ENCODE measurements at places on chromosomes 2 and 18.

DNA sequence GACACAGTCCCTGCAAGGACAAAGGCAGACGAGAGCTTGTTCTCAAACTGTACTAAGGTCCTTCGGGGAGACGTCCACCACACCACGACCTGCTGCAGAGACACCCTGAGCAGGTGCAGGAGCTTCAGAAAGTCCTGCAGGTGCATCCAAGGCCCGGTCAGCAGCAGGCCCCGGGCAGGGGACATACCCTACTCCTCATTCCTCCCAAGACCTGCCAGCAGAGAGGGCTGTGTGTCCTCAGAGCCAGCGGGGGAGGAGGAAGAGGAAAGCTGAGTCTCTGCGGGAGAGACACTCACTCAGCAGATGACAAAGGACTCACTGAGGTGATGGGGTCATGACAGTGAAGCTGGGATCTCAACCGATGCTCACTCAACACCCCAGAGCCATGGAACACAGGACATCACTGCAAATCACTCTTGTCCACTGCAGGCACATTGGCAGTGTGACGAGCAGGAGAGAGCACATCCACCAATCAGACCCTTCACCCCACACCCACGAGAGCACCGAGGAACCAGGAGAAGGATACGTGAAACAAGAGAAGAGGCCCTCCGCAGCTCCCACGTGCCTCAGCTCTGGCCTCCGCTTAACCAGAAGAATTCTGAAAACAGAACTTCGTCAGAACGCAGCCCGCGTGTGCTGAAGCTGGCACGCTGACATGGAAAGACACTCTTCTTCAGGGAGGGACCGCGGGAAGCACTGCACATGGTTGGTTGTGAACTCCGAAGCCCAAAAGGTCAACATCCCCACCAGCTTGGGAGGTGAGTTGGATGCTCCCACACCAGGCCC, 9.3 kb downstream of the HDAC4 start:
- DNase-seq: no peak

DNA sequence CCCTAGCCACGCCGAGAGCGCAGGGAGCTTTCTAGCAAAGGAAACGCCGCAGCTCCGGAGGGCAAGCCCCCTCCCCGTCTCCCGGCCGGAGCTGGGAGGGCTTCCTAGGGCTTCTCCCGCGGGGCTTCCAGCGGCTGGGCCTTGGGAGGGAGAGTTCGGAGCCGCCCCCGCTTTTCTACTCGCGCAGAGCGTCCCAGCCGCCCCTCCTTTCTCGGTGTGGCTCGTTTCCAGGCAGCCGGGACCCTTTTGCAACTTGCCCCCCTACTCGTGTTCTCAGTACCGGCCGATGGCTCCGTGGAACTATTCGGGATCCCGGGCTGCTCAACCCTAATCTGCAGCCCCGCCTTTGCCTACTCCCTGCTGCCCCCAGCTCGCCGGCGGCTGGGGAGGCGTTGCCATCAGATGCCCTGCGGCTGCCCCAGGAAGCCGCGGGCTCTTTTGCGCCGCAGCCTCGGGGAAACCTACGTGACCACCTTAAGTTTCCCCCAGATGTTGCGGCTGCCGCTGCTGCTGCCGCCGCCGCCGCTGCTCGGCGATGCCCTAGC, 1.5 kb upstream of the NR4A2 start:
- DNase-seq: peak; percentile 27

- no peak for DNase-seq
Observed at GRCh38 chr2:197675711-197676188, 363 bp upstream of the RFTN2 start.

GRCh38 chr2:234821946-234822475, 129.8 kb upstream of the SH3BP4 start:
- no peak for DNase-seq

DNA sequence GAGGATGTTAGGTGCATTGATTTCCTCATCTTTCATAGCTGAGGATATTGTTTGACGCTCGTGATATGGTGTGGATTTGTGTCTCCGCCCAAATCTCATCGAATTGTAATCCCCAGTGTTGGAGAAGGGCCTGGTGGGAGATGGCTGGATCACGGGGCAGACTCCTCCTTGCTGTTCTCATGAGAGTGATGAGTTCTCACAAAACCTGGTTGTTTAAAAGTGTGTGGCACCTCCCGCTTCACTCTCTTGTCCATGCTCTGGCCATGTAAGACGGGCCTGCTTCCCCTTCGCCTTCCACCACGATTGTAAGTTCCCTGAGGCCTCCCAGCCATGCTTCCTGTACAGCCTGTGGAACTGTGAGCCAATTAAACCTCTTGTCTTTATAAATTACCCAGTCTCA, 28.4 kb upstream of the GPC1 start:
- no peak for DNase-seq

GRCh38 chr2:229445501-229446211, 174.6 kb upstream of the PID1 start:
- DNase-seq: no peak

- DNase-seq: no peak
Observed at GRCh38 chr2:219983836-219984235, 356.4 kb downstream of the SLC4A3 start.

DNA sequence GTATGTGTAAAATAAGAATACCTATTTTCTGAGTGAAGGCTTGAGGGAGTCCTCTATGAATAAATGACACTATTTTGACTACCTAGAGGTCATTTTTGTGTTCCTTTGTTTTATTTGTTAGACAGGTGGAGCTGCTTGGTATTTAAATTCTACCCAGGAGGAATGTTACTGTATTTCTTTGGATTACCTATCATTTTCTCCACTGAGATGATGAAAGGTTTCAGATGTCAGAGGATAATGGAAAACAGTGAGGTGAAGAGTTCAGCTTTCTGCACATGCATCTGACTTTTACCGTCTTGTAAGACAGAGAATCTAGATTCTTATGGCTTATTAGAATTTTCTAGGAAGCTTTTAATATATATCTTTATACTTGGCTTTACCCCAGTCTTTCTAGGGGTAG, 689.8 kb upstream of the NXPH2 start:
- DNase-seq: no peak

DNA sequence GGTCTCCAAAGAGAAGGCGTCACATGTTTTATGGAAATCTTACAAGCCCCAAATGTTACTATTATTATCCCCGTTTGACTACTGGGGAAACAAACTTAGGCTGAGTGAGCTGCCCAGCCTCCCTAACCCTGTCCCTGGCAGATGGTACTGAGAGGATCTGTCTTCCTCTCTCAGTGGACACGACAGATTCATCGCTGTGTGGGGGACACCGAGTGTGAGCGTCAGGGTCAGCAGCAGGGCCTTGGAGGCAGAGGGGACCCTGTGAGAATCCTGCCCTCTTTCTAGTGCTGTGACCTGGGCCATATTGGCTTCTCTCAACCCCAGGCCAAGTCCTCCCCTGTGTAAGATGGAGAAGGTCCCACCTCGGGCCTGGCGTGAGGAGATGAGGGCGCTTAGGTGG, 27.1 kb upstream of the SMAD7 start:
- no peak for DNase-seq

DNA sequence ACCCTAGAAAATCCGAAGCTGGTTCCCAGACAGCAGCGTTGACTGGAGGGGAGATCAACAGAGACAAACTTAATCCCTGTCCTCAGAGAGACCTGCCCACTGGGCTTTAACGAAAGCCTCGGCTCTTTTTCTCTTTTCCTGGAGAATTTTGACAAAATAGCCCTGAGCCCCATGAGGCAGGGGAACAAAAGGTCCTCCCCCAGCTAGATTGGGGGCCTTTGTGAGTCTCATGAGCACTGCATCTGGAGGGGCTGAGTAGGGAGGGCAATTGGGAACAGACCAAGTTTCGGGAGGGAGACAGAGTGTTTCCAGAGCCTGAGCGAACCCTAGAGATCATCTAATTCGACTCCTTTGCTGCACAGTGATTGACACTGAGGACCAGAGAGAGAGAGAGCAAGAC, 123.9 kb upstream of the HAAO start:
- DNase-seq: no peak

DNA sequence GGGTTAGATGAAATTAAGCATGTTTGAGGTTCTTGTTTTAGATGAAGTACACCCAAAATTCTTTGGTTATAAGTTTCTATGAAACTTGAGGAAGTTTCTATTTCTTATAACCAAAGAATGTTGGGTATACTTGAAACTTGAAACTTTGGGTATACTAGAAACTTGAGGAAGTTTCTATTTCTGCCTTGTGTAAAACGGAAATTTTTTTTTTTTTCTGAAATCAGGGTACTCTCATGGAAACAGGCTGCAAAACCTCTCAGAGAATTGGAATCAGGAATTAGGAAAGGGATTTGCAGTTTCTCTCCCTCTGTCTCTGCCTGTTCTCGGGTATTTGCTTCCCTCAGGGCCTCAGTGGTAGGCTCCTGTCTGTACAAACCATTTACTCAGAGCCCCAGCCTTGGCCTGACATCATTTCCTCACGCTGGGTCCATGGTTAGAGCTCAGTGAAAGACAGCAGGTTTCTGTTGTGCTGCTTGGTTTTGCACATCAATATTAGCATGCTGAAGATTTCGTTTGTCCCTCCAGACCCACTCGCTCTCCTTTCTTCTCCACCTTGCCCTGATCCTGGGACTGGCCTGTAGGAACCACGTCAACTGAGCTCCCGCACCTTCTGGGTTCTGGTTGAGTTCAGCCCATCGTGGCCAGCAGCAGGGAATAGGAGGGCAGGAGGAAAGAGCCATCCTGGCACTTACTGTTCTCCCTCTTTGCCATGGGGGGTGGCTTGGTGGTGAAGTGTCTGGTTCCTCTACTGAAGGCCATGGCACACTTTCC, 106.4 kb downstream of the POLR1A start:
- DNase-seq: no peak

- DNase-seq: no peak
Observed at GRCh38 chr2:178523596-178524134, 43.4 kb downstream of the PLEKHA3 start.

DNA sequence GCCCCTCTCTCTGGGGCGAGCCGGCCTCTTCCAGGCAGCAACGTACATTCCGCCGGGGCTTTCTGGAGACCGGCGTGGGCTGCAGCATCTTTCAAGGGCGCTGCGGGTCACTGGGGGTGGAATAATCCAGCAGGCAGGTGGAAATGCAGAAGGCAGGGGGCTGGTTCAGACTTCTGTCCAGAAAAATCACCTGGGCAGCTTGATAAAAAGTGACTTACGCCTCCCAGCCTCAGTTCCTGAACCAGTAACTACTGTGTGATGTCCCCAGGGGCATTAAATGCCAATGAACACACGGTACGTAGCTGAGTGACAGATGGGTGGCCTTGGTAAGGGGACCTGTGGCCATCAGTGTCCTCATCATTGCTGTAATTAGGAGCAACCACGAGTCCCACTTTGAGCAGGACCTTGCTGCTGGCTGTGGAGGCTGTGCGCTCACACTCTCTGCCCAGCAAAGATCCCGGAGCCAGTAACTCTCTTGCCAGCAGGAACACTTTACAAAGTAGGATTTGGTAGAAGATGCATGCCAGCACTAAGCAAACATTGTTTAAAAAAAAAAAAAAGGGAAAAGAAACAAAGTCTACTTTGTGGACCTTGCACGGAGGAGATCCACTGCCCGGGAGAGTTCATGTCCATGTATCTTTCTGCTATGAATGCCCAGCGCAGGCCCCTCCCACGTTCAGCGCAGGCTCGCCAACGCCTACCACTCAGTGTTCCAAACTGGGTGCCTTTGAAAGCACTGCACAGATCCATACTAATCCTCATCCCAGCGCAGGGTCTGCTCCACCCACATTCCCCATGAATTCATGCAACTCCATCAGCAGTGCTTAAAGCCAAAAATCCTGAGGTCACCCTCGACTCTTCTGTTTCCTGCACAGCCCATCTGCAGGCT, 177.3 kb downstream of the HDAC4 start:
- DNase-seq: no peak

DNA sequence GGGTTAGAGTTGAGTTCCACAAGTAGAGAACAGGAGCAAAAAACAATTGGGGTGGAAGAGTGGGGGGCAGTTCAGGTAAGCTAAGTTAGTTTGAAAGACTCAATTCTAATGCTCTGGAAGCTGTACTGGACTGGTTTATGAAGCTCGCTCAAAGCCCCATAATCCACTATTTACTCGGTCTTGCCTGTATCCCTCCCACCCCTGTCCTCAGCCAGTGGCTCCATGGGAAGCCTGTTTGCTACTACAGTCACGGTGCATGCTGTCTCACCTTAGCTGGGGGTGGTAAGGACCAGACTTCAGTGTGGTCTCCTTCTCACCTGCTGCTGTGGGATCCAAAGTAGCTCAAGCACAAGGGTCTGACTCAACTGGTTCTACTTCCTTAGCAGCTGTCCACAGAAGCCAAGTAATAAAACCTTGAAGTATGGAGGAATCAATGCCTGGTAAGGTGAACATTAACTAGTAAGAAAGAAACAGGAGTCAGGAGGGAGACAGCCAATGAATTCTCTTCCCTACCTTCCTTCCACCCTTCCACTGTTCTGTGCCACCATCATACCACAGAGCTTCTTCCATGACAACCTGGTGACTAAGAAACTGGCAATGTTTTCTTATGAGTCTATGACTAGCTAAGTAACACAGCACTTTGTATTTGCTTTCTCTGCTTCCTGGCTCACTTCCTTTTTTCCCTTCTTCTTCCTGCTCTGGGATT, 230.8 kb downstream of the SRBD1 start:
- no peak for DNase-seq

- no peak for DNase-seq
Observed at GRCh38 chr2:184261331-184261730, 337.0 kb upstream of the ZNF804A start.

DNA sequence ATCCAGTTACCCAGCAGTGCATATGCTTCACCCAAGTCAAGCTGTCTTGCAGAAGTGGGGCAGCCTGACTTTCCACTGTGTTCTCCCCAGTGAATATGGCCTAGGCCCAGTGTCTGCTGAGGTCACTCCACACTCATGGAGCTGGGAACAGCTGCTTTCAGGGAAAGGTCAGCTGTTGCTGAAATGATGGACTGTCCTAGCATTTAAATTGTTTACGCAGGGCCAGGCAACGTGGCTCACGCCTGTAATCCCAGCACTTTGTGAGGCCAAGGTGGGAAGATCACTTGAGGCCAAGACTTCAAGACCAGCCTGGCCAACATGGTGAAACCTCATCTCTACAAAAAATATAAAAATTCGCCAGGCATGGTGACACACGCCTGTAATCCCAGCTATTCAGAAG, 86.5 kb downstream of the LIPG start:
- no peak for DNase-seq

DNA sequence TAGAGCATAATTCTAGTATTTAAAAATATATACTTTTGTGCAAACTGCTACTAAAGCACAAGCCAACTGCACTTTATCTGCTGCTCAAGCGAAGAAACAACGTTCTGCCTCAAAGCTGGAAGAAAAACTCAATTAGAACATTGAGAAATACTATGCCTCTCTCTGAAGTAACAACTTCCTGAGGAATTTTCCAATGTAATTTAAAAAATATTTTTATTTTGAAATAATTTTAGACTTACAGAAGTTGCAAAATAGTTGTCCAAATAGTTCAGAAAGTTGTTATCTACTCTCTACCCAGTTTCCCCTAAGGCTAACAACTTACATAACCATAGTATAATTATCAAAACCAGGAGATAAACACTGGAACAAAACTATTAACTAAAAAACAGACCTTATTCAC, 12.3 kb upstream of the POLI start:
- no peak for DNase-seq

Measured in NCI-H1092 treated with DMSO at 0.1 percent for 48 hours (cell line).